ENCODE measurements at places on chromosomes 4 and X. TPM values are rescaled to one million over a fixed set of nuclear protein-coding genes. Genes with fewer than 3 reads are reported as not detected.

PPP3CA gene
- total RNA-seq, result 25.9 TPM

CPLX1 gene
- 0.17 TPM for total RNA-seq

OTC gene
- total RNA-seq, result not detected

GPR50 gene
- not detected for total RNA-seq

FGA gene
- not detected for total RNA-seq

RPS6KA6 gene
- not detected for total RNA-seq

Data from activated CD4-positive, alpha-beta T cell treated with anti-CD3 and anti-CD28 coated beads, Interleukin-2, amount 10 ng/mL, durations not matched to agents 7 days and 5 days (primary cell).